Ascending aorta (tissue), 2 donors: ENCODE measurements at places on chromosomes 3 and 15. TPM values are rescaled to one million over a fixed set of nuclear protein-coding genes. Genes with fewer than 3 reads are reported as not detected.

- DNase-seq, result no peak
Observed at GRCh38 chr15:91548549-91548948, 305.0 kb upstream of the SLCO3A1 start.

GRCh38 chr3:32998631-32999451, 47.4 kb downstream of the CCR4 start:
- no peak for DNase-seq

DNA sequence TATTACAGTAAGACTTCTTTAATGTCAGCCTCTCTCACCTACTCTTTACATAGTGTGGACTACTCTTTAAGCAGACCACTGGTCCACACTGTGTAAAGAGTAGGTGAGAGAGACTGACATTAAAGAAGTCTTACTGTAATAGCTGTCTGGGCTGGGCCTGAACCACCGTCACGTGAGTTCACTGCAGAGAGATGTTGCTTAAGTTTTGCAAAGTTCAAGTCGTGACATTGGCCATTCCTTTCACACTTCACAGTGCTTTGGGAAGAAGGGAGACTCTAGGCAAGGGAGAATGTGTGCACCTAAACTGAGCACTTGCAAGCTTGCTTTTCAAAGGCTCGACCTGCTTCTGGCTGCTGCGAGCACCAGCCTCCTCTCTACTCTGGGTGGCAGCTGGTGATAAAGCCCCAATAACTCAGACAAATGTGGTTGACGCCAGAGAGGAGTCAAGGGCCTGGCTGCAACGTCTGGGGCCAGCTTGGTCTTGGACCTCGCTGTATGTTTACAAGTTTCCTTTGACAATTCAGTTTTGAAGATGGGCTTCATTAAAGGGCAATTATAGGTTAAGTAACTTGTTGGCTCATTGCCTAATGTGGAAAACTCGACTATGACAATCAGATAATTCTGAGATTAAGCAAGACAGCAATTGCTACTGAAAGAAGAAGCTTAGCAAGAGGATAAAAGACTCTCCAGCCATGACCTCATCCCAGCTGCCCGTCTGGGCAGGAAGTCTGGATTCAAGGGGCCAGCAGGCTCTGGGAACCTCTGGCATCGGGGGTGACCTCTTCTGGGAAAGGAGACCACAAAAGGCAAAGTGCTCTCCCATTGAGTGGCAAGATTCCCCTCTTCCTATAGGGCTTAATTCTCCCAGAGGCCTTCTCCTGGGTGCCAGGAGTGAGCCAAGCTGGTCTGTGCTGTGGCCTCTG, 242.1 kb upstream of the TLE3 start:
- peak; percentile 61 for DNase-seq

- DNase-seq, result no peak
Observed at GRCh38 chr3:67635257-67635656, 19.2 kb downstream of the SUCLG2 start.

Gene CHRNA7
- total RNA-seq, result 2.6 TPM

DNA sequence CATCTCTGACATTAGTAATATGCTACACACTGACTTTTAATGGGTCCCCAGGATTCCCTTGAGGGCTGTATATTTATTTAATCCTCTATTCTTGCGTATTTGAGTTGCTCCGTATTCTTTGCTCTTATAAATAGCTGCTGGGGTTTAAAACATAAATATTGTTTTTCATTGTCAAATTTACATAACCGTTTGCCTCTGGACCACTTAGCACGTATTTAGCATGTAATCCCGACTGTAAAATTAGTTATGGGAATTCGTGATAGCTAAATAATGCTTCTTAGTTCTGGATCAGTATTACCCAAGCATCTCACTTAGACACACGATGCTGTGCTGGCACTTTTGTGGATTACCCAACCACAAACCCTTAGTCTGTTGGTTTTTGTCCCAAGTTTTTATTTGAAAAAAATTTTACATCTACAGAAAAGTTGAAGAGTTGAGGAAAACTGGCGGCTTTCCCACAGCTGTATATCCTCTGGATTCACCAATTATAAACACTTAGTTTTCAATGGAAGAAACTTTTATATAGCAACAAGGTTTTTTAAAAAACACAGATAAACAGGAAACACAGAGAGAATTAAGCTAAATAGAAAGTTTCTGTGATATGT, 296.8 kb upstream of the TPM1 start:
- DNase-seq, result no peak

DNA sequence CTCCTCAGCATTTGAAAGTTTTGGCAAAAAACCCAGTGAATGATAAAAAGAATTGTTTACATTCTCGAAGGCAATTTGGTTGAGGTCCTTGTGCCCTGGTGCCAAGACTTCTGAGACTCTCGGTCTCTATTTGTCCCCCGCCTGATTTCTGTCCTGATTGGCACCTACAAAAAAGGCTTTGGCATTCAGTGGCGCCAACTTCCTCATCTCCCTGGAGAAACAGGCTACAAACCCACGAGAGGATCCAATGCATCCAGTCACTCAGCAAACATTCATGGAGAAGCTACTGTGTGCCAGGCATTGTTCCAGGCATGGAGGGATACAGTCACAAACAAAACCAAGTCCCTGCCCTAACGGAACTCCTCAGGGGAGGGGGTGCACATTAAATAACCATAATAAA, 42.7 kb downstream of the HES1 start:
- no peak for DNase-seq

- DNase-seq, result no peak
Observed at GRCh38 chr15:38474155-38474757, 20.3 kb downstream of the FAM98B start.

Gene OSBPL10
- 169 TPM for total RNA-seq

DNA sequence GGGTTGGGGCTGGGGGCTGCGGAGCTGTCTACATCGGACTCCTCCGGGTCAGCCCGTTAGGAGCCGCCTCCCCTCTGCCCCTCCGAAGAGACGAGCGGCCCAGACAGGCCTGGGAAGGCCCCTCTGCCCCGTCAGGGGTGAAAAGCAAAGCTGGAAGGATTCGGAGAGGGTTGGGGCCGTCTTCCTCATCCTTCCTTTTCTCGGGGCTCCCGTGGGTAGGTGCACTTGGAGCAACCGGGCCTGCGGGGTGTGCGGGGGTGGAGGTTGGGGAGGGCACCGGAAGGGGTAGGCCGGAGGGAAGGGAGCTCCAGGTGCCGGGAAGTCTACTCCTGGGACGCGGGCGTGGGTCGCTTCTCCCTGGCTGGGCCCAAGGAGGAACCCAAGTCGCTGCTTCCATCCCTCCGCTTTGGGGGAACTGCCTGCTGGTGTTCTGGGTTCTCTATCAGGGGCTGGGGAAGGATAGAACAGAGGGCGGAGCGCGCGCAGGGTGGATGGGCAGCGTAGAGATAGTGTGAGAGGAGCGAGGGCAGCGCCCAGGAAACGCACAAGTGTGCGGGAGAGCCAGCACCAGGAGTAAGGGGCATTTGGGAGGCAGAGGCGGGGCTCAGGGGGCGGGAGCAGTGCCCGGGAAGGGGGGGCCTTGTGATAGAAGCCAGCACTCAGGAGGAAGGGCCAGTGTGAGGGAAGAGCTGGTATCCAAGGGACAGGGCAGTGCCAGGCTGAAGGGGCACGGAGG, 590 bp downstream of the POLR2H start:
- DNase-seq, result peak; percentile 84

DNA sequence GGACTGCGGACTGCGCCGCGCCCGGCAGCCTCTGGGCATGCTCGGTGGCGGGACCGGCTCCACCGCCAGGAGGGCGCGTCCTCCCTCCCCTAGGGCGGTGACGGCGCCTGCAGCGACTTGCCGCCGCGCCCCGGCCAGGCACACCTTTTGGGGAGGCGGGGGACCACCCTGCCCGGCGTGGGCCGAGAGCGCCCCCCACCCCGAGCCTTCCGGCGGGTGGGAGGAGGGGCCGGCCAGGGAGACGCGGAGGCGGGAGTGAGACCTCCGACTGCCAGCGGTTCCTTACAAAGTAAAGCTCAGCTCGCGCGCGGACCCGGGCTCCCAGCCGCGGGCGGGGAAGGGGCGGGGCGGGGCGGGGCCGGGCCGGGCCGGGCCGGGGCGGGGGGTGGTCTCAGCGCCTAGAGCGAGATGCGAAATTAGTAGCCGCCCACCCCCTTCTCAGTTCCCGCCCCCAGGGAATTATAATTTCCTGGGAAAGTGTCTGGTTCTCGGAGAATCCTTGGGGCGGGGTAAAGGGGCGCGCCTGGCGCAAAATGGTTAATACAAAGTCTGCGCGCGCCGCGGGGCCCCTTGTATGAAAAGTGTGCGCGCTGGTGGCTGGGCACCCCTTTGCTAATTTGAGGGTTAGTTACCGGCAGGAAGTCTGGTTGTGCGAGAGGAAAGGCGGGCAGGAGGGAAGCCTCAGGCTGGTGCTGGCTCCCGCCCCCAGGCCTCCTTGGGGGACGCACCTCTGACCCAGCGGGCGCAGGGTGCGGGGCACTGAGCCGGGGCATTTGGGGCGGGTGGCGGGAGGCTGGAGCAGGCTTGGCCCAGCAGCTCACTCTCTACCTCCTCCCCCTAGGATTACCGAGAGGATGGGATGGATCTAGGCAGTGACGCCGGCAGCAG, 224.8 kb upstream of the IL12A start:
- DNase-seq, result peak; percentile 39

GRCh38 chr3:60758171-60758570, 493.1 kb downstream of the FHIT start:
- no peak for DNase-seq

DNA sequence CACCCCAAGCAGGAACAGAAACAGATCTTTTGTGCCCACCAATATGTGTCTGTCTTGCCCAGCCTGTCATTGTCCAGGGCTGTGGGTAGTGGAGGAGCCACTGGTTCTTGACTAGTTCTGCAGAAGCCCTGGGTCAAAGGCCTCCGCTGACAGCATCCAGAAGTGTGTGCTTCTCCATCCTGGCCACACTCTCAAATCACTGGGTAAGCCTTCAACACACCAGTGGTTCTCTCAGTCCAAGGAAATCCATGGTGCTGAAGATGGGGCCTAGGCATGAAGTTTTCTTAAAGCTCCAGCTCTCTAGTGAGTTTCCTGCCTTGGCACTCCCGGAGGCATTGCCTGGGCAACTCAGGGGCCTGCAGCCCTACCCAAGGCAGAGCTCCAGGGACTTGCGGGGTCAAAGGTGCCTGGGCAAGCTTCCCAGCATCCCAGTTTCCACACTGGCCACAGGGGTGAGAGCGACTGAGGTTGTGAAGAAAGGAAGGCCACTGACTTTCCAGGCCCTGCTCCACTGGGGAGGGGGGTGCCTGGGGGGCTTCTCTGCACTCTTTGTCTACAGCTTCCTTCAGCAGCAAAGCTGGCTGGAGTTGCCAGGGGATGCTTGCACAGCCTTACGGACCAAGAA, 37.9 kb upstream of the RPL32 start:
- no peak for DNase-seq

GRCh38 chr3:9878700-9879099, 1.4 kb downstream of the CIDEC start:
- no peak for DNase-seq

- DNase-seq, result no peak
Observed at GRCh38 chr3:57729334-57730045, 26.6 kb upstream of the SLMAP start.

GRCh38 chr15:54850101-54850500, 346.6 kb downstream of the RSL24D1 start:
- no peak for DNase-seq

Gene KNG1
- total RNA-seq, result not detected

Gene EAF2
- 2.4 TPM for total RNA-seq
